Right lobe of liver (tissue), 6 donors: ENCODE measurements at places on chromosomes 13 and 19.
A peak's percentile ranks its signal among the peaks of the same experiment; 100 is the strongest.

DNA sequence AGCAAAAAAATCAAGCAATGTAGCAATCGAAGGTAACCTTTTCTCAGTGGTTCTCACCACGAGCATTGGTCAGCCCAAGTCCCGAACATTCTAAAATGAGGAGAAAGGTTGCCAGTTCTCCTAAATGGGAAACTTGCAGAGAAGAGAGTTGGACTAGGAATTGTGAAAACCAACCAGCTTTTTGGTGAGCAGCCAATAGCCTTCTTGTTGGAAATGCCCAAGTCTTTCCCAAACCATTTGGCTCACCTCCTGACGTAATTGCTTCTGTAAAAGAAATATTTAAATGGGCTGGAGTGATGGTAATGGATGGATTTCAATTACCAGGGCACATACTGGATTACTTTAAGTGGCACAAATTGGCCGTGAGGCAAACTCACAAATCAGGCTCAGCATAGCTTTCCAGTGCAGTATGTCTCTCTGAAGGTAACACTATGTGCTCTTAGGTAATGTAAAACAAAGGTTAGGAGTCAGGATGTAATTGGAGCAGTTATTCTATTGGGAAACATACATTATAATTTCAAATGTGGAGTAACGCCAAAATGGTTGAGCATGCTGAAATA lies 423.2 kb downstream of the KLF5 start:
- no peak overlapping the region for H3K27ac ChIP-seq
- H3K36me3 ChIP-seq = no peaks in the 10 kb centered on the region
- no peak overlapping the region for H3K4me3 ChIP-seq
- H3K4me1 ChIP-seq = no peaks in the 10 kb centered on the region
- no peaks in the 10 kb centered on the region for H3K27me3 ChIP-seq

DNA sequence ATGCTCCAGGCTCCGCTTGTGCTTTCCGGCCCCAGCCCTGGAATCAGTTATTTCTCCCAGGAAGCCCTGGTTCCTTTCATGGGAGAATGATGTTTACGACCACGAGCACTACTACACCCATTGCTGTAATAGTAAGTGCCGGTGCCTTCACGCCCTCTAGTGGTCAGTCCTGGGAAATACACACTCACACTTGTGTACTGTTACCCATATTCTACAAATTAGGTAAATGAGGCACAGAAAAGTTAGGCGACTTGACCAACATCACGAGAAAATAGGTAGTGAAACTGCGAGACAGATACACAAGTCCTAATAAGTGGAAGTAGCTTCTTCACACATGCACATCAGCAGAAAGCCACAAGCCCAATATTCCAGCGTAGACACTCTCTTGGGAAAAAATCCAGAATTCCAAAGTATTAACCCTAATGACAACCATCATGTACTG lies 21.7 kb downstream of the CEACAM21 start:
- H3K4me3 ChIP-seq = no peak overlapping the region
- no peaks in the 10 kb centered on the region for H3K27me3 ChIP-seq
- DNase-seq = peak; percentile 39
- H3K27ac ChIP-seq = no peak overlapping the region
- no peaks in the 10 kb centered on the region for H3K4me1 ChIP-seq
- H3K36me3 ChIP-seq = no peaks in the 10 kb centered on the region

- no peaks in the 10 kb centered on the region for H3K4me1 ChIP-seq
- H3K27me3 ChIP-seq = no peaks in the 10 kb centered on the region
- H3K4me3 ChIP-seq = no peak overlapping the region
- peaks cover 22% of the 10 kb centered on the region for H3K36me3 ChIP-seq
Observed at GRCh38 chr13:113638806-113639205, 19.2 kb downstream of the ATP4B start.

DNA sequence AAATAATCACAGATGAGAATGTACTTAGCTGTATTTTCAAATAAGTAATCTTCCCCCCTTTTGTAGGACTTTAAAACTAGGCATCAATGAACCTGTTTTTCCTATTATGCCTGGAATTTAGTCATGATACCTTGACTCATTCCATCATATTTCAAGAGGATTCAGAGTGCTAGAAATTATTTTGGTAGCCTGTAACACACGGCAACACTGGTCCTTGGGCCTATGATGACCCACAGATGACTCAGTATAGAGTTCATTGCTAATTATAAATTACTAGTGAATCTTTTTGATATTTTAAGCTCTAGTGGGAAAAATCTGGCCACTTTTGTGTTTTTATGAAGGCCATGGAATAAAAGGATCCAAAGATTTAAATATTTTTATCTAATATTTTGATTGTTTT lies 26.0 kb upstream of the GARRE1 start:
- no peak overlapping the region for H3K4me3 ChIP-seq
- H3K27ac ChIP-seq = no peak overlapping the region
- H3K27me3 ChIP-seq = no peaks in the 10 kb centered on the region
- no peak for DNase-seq

GRCh38 chr13:37412241-37412921 lies 186.2 kb downstream of the POSTN start:
- DNase-seq = no peak
- H3K4me3 ChIP-seq = no peak overlapping the region
- H3K27me3 ChIP-seq = no peaks in the 10 kb centered on the region
- H3K36me3 ChIP-seq = no peaks in the 10 kb centered on the region
- H3K27ac ChIP-seq = no peak overlapping the region

GRCh38 chr19:11261971-11262839 lies at the start of gene DOCK6:
TSS of gene DOCK6 (minus strand) at chr19:11262524. CDS start at chr19:11262440, 84 bp downstream.
- DNase-seq = peak; percentile 53
- peak within 1 kb of the TSS; percentile 88 for H3K27ac ChIP-seq
- H3K4me3 ChIP-seq = peak within 1 kb of the TSS; percentile 71
- no peaks in the 10 kb centered on the region for H3K27me3 ChIP-seq

DNA sequence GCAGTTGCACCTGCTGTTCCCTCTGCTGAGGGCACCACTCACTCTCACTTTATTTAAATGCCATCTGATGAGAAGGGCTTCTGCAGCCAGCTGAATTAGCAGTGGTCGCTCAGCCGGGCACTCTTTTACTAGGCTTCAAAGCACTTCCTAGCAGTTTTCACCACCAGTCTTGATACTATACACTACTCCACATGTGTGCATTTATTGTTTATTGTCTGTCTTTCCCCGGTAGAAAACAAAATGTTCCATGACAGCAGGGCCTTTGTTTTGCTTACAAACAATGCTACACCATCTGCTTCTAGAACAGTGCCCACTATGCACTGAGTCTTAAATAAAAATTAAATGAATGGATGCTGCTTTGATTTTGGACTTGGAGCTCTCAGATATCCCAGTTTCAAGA lies 404.9 kb downstream of the FGF14 start:
- no peak overlapping the region for H3K27ac ChIP-seq
- H3K27me3 ChIP-seq = no peaks in the 10 kb centered on the region
- DNase-seq = no peak
- no peaks in the 10 kb centered on the region for H3K36me3 ChIP-seq
- H3K4me3 ChIP-seq = no peak overlapping the region
- no peaks in the 10 kb centered on the region for H3K4me1 ChIP-seq

GRCh38 chr13:71360041-71360440 lies 507.0 kb downstream of the DACH1 start:
- H3K4me3 ChIP-seq = no peak overlapping the region
- DNase-seq = no peak
- no peaks in the 10 kb centered on the region for H3K36me3 ChIP-seq
- H3K4me1 ChIP-seq = no peaks in the 10 kb centered on the region
- no peaks in the 10 kb centered on the region for H3K27me3 ChIP-seq

GRCh38 chr19:56076498-56076897 lies 44.6 kb downstream of the ZNF787 start:
- no peak overlapping the region for H3K27ac ChIP-seq
- no peaks in the 10 kb centered on the region for H3K4me1 ChIP-seq
- H3K36me3 ChIP-seq = no peaks in the 10 kb centered on the region

GRCh38 chr19:13100841-13101589 lies 1.6 kb downstream of the LYL1 start:
- peaks cover 6% of the 10 kb centered on the region for H3K27me3 ChIP-seq
- H3K4me1 ChIP-seq = no peaks in the 10 kb centered on the region
- H3K4me3 ChIP-seq = no peak overlapping the region
- no peaks in the 10 kb centered on the region for H3K36me3 ChIP-seq
- no peak for DNase-seq
- no peak overlapping the region for H3K27ac ChIP-seq

- no peaks in the 10 kb centered on the region for H3K36me3 ChIP-seq
- H3K4me1 ChIP-seq = no peaks in the 10 kb centered on the region
- peak overlapping the region; percentile 57 for H3K27ac ChIP-seq
- H3K27me3 ChIP-seq = no peaks in the 10 kb centered on the region
- DNase-seq = peak; percentile 68
Observed at GRCh38 chr19:6092329-6093286, 17.7 kb downstream of the RFX2 start.

GRCh38 chr19:41327576-41328156 lies 17.7 kb downstream of the CCDC97 start:
- peak overlapping the region; percentile 60 for H3K27ac ChIP-seq
- H3K36me3 ChIP-seq = no peaks in the 10 kb centered on the region
- peak; percentile 81 for DNase-seq
- H3K4me1 ChIP-seq = peaks cover 11% of the 10 kb centered on the region
- H3K4me3 ChIP-seq = no peak overlapping the region

DNA sequence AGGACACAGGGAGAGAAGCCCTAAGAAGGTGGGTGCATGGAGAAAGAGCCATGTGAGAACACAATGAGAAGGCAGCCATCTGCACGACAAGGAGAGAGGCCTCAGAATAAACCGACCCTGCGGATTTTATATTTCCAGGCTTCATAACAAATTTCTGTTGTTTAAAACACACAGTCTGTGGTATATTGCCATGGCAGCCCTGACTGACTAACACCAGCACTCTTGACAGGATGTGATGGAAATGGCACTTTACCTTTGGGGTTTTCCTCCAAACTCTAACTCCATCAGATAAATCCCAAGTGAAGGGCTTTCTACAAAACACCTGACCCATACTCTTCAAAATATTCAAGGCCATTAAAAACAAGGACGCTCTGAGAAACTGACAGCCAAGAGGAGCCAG lies 13.2 kb upstream of the MED4 start:
- no peak overlapping the region for H3K27ac ChIP-seq
- no peaks in the 10 kb centered on the region for H3K4me1 ChIP-seq
- no peaks in the 10 kb centered on the region for H3K36me3 ChIP-seq
- H3K4me3 ChIP-seq = no peak overlapping the region
- H3K27me3 ChIP-seq = no peaks in the 10 kb centered on the region

- H3K27me3 ChIP-seq = no peaks in the 10 kb centered on the region
- H3K27ac ChIP-seq = no peak overlapping the region
- DNase-seq = no peak
- H3K4me1 ChIP-seq = no peaks in the 10 kb centered on the region
- no peaks in the 10 kb centered on the region for H3K36me3 ChIP-seq
- H3K4me3 ChIP-seq = no peak overlapping the region
Observed at GRCh38 chr19:57096685-57097361, 23.0 kb upstream of the USP29 start.

- H3K27ac ChIP-seq = no peak overlapping the region
- no peaks in the 10 kb centered on the region for H3K27me3 ChIP-seq
- H3K4me3 ChIP-seq = no peak overlapping the region
- DNase-seq = peak; percentile 84
Observed at GRCh38 chr19:2084993-2085720, 11.0 kb downstream of the MOB3A start.

DNA sequence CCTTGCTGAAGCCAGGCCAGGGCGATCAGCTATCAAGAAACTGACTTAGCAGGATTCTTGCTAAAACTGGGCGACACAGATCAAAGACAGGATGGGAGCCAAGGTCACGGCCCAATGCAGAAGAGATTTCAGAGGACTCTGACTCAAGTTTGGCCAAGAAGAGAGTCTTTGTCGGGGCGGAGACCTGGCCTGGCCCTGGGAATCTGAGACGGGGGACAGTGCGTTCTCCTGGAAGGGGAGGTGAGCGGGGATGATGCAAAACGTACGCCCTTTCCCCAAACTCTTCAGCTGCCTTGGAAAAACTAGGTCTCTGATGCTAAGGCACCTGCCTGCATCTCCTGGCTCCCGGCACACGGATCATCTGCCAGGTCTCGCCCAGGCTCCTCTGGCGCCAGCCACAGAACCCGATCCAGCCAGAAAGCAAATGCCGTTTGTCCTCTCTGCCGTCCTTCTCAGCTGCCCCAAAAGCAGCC lies 9.8 kb downstream of the MVB12A start:
- H3K27ac ChIP-seq = no peak overlapping the region
- H3K27me3 ChIP-seq = no peaks in the 10 kb centered on the region
- no peak overlapping the region for H3K4me3 ChIP-seq
- no peak for DNase-seq
- no peaks in the 10 kb centered on the region for H3K4me1 ChIP-seq

- H3K36me3 ChIP-seq = no peaks in the 10 kb centered on the region
- no peak for DNase-seq
- no peaks in the 10 kb centered on the region for H3K4me1 ChIP-seq
- no peaks in the 10 kb centered on the region for H3K27me3 ChIP-seq
- no peak overlapping the region for H3K27ac ChIP-seq
Observed at GRCh38 chr13:110359840-110360301, 52.8 kb downstream of the COL4A2 start.

- H3K4me3 ChIP-seq = no peak overlapping the region
- H3K27me3 ChIP-seq = no peaks in the 10 kb centered on the region
- no peak overlapping the region for H3K27ac ChIP-seq
- DNase-seq = no peak
Observed at GRCh38 chr19:48006762-48007161, 12.3 kb downstream of the ELSPBP1 start.

GRCh38 chr19:15673176-15673654 lies 328 bp downstream of the CYP4F12 start:
- H3K27me3 ChIP-seq = no peaks in the 10 kb centered on the region
- peak overlapping the region; percentile 50 for H3K27ac ChIP-seq
- H3K4me1 ChIP-seq = peaks cover 14% of the 10 kb centered on the region
- DNase-seq = peak; percentile 80
- H3K4me3 ChIP-seq = peak overlapping the region; percentile 62

DNA sequence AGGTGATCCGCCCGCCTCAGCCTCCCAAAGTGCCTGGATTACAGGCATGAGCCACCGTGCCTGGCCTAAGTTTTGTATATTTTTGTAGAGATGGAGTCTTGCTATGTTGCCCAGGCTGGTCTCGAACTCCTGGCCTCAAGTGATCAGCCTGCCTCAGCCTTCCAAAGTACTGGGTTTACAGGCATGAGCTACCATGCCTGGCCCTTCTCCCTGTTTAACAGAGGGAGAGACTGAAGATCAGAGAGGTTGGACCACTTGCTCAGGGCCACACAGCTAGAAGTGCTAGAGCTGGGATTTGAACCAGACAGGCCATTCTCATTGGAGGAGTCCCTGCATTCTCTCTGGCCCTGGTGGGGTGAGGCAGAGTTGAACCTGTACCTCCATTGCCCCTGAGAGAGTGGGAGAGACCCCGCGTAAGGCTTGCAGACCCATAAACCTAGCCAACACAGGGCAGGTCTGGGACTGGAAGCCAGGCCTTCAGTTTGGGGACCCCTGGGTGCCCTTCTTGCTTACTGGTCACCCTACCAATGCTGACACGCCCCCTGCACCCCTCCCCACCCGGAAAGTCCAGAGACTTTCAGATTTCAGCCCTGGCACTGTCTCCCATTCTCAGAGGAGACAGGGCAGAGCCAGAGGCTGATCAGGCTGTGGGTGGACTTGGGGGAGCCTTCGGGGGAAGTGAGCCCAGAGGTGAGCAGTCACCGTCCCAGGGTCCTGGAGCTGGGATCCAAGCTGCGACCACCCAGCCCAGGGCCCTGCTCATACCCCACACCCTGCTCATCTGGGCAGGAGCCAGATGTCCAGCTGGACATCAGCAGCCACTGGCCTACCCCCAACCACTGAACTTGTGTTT lies 13.3 kb downstream of the TTYH1 start:
- H3K4me1 ChIP-seq = no peaks in the 10 kb centered on the region
- H3K27me3 ChIP-seq = peaks cover 3% of the 10 kb centered on the region
- DNase-seq = no peak
- H3K27ac ChIP-seq = no peak overlapping the region
- no peak overlapping the region for H3K4me3 ChIP-seq
- H3K36me3 ChIP-seq = no peaks in the 10 kb centered on the region

- H3K27me3 ChIP-seq = no peaks in the 10 kb centered on the region
- no peaks in the 10 kb centered on the region for H3K4me1 ChIP-seq
- no peak overlapping the region for H3K4me3 ChIP-seq
- no peak for DNase-seq
- no peak overlapping the region for H3K27ac ChIP-seq
Observed at GRCh38 chr13:23021906-23022305, 158.9 kb upstream of the SGCG start.
